ENCODE measurements at places on chromosomes 16 and 17.

- DNase-seq: peak; percentile 68
These were observed 557 bp downstream of the KCNG4 start for GRCh38 chr16:84239141-84239769.

DNA sequence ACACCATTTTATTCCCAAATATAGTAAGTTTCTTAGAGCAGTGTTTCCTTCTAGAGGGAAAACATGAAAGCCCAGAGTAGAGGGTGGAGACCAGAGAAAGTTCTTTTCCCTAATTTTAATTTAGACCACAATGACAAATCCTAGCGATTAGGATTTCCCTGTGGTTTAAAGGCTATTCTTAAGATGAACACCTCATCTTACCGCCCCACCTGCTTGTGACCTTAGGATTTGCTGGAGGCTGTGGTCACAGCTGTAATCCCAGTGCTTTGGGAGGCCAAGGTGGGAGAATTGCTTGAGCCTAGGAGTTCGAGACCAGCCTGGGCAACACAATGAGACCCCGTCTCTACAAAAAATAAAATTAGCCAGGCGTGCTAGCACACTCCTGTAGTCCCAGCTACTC is 51.1 kb downstream of the GPRC5B start:
- DNase-seq: no peak

DNA sequence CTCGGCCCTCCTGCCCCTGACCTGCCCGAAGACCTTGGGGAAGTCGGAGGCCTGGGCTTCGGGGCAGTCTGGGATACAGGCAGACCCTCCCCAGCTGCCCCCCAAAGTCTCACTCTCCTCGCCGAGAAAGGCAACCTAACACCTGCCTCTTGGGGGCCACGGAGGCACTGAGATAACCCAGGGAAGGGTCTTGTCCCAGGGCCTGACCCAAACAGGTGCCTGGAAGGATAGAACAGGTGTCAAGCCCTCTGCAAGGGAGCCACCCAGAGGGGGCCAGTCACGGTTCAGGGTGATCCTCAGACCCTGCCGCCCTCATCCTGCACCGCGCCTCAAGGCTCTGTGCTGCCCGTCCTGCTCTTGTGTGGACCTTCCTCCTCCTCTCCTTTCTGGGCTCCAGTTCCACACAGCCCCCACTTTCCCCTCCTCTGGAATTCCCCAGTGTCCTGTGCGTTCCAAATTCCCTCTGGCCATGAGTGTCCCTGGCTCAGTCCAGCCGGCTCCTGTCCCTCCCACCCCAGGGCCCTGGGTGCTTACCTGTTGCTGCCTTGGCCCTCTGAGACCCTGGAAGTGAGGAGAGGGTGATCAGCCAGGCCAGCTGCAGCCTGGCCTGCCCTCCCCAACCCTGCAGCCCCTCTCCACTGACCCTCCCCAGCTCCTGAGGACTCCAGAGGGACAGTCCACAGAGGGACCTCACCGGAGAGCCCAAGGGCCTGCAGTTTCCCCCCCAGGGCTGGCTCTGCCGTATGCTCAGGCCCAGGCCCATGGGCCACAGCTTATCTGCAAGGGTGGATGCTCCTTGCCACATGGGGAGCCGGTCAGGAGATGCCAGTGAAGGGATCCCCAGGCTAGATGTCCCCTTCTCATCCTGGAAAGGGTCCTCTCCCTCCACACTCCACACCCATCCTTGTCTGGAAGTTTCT is 3.8 kb downstream of the PRSS27 start:
- DNase-seq: no peak

GRCh38 chr16:30937692-30938091 is 11.2 kb upstream of the ORAI3 start:
- no peak for DNase-seq

GRCh38 chr17:77546772-77547241 is 406.0 kb downstream of the SEC14L1 start:
- DNase-seq: peak; percentile 88

DNA sequence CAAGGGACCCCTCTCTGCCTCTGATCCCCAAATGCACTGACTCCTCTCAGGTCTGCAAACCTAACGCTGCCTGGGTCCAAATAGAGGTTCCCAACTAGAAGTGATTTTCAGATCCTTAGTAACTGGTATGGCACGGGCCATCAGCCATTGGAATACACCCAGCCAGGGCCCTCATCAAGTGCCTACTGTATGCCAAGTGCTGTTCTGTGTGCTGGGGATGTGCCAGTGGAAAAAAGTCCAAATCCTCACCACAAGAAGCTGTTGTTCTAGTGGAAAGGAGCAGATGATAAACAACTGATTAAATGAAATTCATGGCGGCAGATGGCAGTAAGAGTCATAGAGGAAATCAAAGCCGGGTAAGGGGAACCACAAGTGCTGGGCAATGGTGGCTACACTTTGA is 57.2 kb upstream of the MED9 start:
- no peak for DNase-seq

GRCh38 chr16:75219838-75220237 is 1.1 kb downstream of the CTRB1 start:
- no peak for DNase-seq

GRCh38 chr16:48448841-48449481 is 63.7 kb upstream of the SIAH1 start:
- DNase-seq: no peak

DNA sequence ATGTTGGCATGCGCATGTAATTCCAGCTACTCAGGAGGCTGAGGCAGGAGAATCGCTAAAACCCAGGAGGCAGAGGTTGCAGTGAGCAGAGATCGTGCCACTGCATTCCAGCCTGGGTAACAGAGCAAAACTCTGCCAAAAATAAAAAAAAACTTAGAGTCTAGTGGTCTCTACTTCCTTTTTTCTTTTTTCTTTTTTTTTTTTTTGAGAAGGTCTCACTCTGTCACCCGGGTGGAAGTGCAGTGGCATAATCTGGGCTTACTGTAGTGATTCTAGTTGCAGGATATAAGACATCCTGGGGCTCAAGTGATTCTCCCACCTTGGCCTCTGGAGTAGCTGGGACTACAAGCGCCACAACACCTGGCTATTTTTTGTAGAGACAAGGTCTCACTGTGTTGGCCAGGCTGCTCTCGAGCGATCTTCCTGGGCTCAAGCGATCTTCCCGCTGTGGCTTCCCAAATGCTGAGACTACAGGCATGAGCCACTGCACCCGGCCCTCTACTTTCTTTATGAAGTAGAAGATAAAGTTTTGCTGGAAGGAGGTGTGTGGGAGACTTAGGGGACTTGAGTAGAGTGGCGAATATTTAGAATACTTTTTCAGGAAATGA is 47.9 kb upstream of the TAOK1 start:
- DNase-seq: no peak

DNA sequence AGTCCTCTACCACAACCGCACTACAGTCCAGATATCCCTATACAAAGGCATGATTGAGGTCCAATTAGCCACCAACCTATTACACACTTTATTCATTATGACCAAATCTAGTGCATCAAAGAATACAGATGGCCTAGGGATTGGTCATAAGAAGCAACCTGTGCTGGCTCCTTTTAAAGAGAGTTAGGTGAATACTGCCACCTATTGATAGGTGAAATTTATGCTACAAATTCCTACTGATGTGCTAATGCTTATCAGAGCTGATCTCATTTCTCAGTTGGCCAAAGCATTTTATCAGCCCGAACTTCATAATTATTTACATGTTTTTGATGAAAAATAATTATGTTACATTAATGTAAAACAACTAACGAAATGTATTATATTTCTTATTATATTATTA is 166.3 kb downstream of the ANKFN1 start:
- peak; percentile 8 for DNase-seq

DNA sequence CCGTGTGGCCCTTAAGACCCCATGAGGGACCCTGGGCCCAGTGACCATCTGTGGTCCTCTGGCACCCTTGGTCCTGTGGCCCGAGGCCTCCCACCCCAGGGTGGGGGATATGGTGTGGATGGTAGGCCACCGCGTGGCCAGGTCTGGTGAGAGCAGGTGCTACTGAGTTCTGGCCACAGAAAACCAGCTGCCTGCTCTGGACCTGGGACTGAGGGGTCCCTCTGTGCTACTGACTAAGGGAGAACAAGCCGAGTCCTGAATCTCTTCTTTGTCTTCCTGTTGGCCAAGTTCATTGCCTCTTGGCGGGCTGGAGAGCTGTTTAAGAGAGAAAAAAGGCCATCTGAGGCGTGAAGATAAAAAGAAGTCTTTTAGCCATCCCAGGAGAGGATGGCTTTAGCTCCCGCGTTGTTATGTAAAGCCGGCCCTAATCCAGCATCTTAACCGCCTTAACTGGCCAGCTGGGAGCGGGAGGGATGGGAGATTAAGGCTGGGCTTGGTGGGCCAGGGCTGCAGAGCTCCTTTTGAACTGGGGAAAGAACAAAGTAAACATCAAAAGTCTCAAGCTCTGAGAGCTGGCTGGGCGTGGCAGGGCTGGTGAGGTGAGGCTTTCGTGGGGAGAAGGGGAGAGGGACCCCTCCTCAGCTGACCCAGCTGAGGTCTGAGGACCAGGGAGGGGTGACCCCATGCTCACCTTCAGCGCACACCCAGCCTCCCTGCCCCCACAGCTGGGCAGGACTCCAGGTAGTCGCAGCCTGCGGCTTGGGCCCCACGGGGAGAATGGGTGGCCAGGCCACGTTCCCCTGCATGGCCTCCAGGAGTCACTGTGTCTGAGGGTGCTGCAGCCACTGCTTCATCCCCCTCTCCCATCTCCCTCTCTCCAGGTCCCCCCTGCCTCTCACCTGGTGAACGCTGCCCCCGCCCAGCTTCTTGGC is 62.4 kb downstream of the NKD1 start:
- peak; percentile 89 for DNase-seq

DNA sequence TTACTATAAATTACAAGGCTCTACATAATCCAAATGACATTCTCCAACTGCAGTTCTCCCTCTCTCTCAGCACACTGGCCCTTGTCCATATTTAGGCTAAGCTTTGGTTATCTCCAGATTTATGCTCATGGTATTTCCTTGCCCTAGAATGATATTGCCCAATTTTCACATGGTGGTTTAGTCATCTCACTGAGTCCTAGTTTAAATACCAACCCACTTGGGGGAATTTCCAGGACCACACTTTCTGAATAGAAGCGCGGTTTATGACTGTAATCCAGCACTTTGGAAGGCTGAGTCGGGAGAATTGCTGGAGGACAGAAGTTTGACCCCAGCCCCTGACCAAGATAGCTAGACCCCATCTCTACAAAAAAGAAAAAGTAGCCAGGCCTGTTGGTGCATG is 280.1 kb upstream of the MON1B start:
- DNase-seq: no peak

DNA sequence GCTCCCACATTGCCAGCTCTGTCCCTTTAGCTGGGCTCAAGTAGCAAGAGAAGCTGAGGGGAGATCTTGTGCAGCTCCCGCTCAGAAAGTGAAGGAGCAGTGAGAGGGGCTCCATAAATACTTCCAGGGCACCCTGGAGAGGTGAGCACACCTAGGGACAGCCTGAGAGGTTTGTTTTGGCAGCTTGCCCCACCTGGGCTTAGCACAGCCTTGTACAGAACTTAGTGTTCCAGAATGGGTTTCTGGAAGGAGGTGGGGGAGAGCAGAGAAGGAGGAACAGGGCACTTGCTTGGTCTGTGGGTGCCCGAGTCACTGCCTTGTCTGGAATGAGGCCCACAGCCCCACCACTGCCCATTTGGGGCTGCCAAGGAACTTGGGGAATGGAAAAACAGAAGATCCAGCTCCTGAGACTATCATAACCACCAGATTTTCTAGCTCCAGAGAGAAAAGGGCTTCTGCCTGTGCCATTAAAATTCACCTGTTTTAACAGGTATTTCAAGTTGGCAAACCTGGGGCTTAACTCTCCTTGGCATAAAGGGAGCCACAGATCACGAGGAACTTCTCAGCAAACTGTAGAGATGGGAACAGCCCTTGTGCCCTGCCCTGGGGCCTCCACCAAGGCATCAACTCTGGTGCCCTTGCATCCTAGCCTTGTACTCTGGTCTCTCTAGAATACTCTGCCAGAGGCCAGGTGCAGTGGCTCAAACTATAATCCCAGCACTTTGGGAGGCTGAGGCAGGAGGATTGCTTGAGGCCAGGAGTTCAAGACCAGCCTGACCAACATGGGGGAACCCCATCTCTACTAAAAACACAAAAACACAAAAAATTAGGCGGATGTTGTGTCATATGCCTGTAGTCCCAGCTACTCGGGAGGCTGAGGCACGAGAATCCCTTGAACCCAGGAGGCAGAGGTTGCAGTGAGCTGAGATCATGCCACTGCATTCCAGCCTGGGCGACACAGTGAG is 1.9 kb downstream of the PRR15L start:
- no peak for DNase-seq

- no peak for DNase-seq
These were observed 25.5 kb upstream of the SSTR2 start for GRCh38 chr17:73139296-73139695.

DNA sequence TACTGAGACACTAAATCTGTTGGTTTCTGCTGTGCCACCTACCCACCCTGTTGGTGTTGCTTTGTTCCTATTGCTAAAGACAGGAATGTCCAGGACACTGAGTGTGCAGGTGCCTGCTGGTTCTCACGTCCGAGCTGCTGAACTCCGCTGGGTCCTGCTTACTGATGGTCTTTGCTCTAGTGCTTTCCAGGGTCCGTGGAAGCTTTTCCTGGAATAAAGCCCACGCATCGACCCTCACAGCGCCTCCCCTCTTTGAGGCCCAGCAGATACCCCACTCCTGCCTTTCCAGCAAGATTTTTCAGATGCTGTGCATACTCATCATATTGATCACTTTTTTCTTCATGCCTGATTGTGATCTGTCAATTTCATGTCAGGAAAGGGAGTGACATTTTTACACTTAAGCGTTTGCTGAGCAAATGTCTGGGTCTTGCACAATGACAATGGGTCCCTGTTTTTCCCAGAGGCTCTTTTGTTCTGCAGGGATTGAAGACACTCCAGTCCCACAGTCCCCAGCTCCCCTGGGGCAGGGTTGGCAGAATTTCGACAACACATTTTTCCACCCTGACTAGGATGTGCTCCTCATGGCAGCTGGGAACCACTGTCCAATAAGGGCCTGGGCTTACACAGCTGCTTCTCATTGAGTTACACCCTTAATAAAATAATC is 14.6 kb downstream of the STH start:
- no peak for DNase-seq

DNA sequence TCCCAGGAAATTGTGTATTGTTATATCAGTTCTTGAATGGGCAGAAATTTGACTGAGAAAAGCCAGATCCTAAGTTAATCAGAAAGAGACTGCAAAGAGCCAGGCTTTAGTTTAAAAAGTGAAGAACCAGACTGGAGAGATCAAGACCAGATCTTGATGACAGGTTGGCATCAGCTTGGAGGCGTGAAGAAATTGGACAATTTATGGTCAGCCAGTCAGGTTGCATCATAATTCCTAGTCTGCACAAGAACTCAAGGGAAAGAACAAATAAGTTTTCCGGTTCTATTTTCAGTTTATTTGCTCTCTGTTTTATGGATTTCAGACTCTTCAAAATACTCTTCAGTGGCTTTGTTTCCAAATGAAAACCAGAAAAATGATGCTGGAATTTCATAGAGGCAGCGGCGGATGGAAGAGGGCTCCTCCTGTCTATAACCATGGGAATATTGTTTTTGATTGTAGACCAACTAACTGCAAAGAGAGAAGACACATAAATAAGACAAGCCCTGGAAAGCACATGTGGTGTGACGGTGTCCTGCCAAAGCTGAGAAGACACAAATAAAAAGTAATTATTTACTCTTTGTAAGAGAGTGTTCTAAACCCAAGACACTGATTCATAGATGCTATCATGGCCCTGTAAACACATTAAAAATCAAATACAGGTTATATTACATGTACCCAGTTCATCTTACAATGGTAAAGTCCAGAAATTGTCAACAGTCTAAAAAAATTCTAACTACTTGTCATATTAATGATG is 91.7 kb downstream of the PCTP start:
- DNase-seq: no peak

- peak; percentile 19 for DNase-seq
These were observed 281.5 kb downstream of the TOX3 start for GRCh38 chr16:52265446-52265861.

- no peak for DNase-seq
These were observed 9.2 kb upstream of the TBX4 start for GRCh38 chr17:61442878-61443474.
